ENCODE measurements at places on chromosomes 2 and 18. TPM values are rescaled to one million over a fixed set of nuclear protein-coding genes. Genes with fewer than 3 reads are reported as not detected.

Gene GALNT5
- 1.3 TPM for total RNA-seq

- no peak for DNase-seq
These were observed 5.1 kb downstream of the ZNF236 start for GRCh38 chr18:76827205-76828200.

GRCh38 chr2:60855989-60856669 lies 25.2 kb upstream of the REL start:
- DNase-seq = no peak

GRCh38 chr2:18267501-18267900 lies 293.0 kb downstream of the RDH14 start:
- no peak for DNase-seq

DNA sequence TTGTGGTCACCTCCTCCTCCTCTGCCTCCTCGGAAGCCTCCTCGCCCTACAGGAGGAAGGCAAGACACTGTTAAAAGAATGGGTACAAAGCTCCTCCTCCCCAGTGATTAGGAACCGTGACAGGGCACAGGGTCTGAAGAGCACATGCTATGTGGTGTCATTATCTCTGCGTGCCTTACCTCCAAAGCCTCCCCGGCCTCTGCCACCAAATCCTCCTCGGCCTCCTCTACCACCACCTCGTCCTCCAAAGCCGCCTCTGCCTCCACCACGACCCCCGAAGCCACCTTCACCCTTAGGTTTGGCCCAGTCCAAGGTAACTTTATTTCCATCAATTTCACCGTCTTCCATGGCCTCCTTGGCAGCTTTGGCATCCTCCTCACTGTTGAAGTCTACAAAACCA lies 9.1 kb downstream of the NCL start:
- no peak for DNase-seq

DNA sequence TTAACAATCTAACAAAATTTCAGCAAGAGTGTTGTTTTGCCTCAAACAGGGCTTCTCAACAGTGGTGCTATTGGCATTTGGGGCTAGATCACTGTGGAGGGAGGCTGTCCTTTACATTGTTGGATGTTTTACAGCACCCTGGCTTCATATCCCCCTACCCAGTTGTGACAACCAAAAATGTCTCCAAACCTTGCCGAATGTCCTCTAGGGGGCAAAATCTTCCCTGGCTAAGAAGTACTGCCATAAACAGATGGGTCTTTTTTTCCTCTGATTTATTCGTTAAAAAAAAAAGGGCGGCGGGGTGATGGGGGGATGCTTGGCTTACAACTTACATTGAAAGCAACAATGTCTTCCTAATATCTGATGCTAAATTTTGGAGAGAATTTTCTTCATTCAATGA lies 207.6 kb upstream of the CCDC150 start:
- DNase-seq = no peak

DNA sequence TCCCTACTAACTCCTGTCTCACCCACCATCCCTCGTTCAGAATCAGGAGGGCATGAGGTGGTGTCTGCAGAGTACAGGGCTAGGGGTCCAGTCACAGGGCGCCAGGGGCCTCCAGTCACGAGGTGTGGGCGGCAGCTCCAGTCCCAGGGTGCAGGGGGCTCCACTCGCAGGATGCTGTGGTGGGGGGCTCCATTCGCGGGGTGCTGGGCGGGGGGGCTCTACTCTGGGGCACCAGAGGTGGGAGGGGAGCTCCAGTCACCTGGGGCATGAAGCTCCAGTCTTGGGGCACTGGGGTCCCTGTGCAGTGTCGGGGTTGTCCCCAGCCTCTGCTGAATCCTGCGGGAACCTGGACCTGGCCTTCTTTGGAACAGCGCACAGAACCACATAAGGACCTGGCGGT lies 66.0 kb downstream of the EIPR1 start:
- DNase-seq = no peak

DNA sequence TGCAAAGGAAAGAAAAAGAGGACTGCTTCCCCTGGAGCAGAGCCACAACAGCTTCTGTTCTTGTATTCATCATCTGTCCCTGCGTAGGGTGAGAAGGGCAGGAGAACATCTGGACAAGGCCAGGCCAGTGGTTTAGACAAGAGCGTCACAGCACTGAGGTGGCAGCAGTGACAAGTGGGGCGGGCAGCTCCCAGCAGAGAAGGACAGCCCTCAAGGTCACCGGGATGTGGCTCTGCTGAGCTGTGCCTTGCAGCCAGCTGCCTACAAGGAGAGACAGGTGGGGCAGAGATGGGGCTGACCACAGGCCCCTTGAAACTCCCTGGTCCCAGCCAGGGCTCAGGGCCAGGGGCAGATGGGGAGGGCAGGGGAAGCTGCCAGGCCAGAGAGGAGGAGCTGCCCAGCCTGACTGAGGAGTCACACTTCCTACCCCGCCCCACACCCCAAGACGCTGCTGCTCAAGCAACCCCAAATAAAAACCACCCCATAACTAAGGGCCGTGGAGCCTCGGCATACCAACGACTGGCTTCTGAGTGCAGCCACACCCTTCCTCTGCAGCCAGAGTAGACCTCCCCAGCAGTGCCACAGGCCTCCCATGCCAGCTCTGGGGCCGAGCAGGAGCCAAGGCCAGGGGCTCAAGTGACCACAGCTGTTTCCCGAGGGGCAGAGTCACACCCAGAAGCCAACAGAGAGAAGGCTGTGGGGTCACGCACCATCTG lies 5.4 kb downstream of the RAB11FIP5 start:
- no peak for DNase-seq

GRCh38 chr2:25590921-25591505 lies 82.4 kb downstream of the DTNB start:
- no peak for DNase-seq

DNA sequence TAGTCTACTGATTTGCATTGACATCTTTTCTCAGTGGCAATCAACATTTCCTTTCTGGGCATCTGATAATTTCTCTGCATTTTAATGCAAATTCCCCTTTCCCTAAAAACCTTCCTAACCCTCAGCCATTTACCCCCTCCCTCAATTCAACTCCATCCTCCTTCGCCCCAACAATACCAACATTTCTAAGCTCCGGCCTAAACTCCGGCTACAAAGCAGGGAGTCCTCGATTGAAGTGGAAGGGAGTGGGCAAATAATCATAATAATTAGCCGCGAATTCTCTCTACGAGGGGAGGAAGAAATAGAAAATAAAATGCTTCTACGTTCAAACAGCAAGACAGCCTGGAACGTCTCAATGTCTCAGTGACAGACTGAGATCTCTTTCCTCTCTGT lies 4.6 kb downstream of the BCL11A start:
- DNase-seq = no peak

- no peak for DNase-seq
These were observed 224.6 kb downstream of the CELF4 start for GRCh38 chr18:37341016-37341415.

Data from mesothelial cell of epicardium (in vitro differentiated cells).